GM12891 (cell line): ENCODE measurements at places on chromosomes 12 and 14.

- no peak for DNase-seq
These were observed 157.3 kb upstream of the PLXNC1 start for GRCh38 chr12:93990832-93991803.

- no peak for DNase-seq
These were observed 27.0 kb downstream of the MSRB3 start for GRCh38 chr12:65305346-65305950.

GRCh38 chr14:75375983-75376382 is 51.8 kb upstream of the JDP2 start:
- no peak for DNase-seq

DNA sequence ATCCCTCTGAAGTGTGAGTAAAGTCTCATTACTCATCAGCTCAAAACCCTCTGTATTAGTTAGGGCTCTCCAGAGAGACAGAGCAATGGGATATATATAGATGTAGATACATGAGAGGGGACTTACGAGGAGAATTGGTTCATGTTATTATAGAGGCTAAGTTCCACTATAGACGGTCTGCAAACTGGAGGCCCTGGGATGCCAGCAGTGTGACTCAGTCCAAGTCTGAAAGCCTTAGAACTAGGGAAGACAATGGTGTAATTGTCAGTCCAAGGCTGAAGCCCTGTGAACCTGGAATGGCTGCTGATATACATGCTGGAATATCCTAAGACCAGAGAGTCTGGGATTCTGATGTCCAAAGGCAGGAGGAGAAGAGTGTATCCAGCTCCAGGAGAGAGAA is 57.3 kb upstream of the CEP83 start:
- DNase-seq: no peak

DNA sequence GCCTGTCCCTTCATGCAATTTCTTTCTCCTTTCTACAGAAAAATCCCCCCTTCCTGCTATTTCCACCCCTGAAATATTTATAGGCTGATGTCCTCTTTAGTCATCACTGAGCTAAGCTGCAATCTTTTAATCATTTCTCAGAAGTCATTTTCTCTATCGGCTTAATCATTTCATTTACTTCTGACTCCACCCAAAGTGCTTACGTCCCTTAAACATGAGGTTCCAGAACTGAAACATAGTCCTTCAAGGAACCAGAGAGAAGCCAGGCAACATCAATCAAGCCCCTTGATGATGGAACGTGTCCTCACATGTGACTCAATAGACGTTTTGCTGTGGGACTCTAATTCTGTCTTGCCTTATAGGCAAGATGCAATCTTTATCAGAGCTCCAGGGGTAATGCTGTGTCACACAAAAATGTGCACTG is 148.7 kb upstream of the KRR1 start:
- no peak for DNase-seq

DNA sequence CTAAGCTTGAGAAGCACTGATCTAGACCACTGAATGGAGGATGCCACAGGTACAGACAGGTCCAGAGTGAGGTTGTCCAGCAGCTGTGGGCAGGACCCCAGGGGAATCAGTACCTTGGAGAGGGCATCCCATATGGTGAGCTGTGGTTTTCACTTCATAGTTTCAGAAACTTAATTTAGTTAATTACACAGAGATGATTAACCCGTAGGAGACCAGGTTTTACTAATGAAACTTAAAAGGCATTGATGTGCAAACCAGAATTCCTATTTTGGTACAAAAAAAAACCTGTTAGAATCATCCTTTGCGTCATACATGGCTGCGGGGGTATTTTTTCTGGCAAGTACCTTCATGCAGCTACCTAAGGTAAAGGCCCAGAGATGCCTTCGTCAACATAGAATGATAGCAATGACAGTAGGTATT is 159.3 kb downstream of the DACT1 start:
- DNase-seq: no peak

GRCh38 chr12:103677341-103677740 is 90.3 kb downstream of the STAB2 start:
- DNase-seq: no peak

DNA sequence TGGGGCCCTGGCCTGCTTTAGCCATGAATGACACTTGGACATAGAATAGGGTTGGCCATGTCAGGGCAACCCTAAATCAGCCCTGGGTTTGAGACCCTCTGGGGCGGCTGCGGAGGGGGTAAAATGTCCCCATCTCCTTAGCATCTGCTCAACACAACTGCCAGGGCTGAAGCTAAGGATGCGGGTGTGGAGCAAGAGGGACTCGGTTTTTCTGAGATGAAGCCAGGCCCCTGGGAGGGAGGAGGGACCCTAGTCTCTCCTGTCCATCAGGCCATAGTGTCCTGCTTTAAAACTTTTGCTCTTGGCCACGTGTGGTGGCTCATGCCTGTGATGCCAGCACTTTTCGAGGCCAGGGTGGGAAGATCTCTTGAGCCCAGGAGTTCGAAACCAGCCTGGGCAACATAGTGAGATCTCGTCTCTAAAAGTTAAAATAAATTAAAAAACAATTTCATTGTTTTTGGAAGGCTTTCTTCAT is 778 bp upstream of the C1R start:
- DNase-seq: no peak

DNA sequence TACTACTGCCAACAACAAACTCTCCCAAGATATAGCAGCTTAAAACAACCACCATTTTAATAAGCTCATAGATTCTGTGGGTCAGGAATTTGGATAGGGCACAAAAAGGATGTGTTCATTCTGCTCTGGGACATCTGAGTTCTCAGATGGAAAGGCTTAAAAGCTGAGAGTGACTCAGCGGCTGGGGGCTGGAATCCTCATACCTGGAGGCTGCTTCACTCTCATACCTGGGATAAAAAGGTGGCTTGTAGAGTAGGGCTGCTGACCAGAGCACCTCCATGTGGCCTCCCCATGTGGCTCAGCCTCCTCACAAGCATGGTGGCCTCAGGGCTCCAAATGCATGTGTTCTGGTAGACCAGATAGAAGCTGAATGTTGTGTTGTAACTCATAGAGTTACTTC is 20.2 kb upstream of the PELI2 start:
- DNase-seq: no peak
